EL (cell line): ENCODE measurements at places on chromosomes 4 and X.

DNA sequence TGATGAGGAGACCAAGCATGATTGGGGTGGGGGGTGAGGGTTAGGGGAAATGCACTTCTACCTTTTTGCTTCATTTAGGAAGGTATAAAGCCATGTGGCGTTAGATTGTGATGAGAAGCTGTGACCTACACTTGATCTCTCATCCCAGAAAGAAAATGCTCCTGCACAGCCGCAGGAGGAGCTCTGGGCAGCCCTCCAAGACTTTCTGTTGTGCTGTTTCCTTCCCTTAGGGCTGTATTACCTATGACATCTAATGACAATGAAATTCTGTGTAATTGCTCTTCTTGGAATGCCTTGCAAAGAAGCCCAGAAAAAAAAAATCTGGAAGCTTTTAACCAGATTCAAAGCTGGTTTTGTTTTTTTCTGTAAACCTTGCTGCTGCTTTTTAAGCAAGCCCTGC, 13.4 kb downstream of the PRPS2 start:
- DNase-seq = peak; percentile 7

DNA sequence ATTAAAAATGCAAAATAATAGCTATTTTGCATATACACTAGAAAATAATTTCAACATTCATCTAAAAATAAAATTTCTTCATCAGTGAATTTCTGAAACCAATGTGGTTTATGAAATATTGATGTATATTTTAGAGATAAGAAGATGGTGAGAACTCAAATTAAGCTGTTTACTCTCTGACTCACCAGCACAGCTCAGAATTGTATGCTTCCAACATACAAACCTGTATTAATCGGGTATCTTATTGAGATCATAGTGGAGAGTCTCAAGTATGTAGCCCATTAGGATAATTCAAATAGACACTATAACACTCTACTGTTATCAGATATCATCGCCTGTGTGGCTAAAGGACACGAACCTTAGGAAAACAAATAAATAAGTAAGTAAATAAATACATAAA, 899.5 kb upstream of the INTU start:
- DNase-seq = peak; percentile 2

GRCh38 chrX:74923942-74924448, 1.3 kb downstream of the NEXMIF start:
- no peak for DNase-seq

GRCh38 chr4:168743601-168744000, 246.7 kb downstream of the PALLD start:
- DNase-seq = no peak

DNA sequence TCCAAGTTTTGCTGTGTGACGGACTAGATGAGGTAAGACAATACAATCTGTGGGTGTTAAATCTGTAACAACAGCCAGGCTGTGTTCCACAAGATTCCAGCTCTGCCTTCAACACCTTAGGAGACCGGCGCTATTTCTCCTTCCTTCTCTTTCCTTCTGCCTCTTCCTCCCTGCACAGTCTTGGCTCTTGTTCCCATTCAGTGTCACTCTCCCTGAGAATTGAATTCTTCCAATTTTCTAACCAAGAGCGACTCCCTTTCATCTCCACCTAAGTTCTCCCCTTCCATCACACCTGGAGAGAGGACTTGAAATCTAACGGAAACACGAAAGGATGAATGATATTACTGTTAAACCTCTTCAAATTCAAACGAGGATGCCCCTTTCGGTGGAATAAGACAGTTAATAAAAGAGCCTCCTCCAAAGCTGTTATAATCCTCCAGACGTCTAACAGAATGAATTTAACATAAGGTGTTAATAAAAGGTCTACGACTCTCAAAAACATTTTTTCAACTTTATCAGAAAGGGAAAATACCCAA, 2.7 kb downstream of the EPHA5 start:
- no peak for DNase-seq

- DNase-seq = no peak
Observed at GRCh38 chr4:81084029-81084428, 53.5 kb downstream of the BMP3 start.

DNA sequence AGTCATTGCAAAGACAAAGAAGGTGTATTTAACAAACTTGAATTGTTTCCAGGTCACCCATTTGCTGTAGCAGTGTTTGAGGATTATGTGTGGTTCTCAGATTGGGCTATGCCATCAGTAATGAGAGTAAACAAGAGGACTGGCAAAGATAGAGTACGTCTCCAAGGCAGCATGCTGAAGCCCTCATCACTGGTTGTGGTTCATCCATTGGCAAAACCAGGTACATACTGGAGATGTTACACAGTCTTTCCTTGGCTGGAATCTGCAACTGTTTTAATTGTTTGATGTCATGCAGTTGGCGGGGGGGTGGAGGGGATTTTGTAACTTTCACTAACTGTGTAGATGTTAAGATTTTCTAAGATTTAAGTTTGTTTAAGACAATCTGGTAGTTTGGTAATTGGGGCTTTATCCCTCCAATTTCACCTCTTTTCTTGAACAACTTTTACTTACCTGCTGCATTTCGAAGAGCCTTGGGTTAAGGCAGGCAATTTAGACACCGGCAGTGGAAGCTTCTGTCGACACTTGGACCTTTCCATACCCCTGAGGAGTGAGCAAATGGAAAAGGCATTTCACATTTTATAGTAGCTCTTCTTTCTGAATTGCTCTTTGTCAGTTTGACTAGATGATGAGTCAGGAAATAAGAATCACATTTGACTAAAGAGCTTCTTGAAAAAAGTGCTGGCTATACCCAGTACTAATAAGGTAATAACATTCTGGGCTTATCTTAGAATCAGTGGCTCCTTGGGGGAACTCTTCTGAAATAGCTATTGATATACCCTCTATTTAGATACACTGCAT, 67.4 kb downstream of the EGF start:
- DNase-seq = peak; percentile 86

- no peak for DNase-seq
Observed at GRCh38 chr4:137602436-137602835, 70.1 kb upstream of the PCDH18 start.

GRCh38 chr4:6384541-6384940, 87.9 kb downstream of the PPP2R2C start:
- no peak for DNase-seq

GRCh38 chr4:905485-906338, 26.4 kb downstream of the GAK start:
- no peak for DNase-seq

GRCh38 chrX:46841346-46841745, 4.5 kb downstream of the RP2 start:
- peak; percentile 30 for DNase-seq

- no peak for DNase-seq
Observed at GRCh38 chr4:99729186-99729585, 71.6 kb upstream of the C4orf54 start.

DNA sequence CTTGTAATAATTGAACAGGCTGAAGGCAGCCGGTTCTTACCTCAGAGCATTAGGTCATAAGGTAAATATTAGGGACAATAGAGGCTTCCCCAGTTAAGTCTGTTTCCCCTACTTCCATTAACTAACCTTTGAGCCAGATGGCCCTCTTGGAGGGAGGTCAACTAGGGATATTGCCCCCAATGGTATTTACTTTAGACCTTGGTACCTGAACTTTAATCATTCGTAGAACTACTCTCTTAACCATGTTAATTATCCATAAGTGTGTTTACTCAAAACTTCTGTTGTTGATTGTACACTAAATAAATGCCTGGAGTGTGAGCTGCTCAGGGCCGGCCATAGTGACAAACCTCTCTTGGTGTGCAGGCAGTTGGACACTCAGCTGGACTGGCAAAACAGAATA, 1843.5 kb upstream of the AGA start:
- no peak for DNase-seq

DNA sequence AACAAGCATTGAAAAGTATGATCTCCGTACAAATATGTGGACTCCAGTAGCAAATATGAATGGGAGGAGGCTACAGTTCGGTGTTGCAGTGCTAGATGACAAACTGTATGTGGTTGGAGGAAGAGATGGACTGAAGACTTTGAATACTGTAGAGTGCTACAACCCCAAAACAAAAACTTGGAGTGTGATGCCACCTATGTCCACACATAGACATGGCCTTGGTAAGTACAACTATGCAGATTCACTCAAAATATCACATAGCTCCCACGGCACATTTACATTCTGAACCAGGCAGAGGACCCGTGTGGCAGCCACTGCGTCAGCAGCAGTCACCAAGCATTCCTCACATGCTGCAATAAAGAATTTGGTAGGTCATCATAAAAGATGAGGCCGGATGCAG, 41.3 kb downstream of the KLHL5 start:
- DNase-seq = no peak

DNA sequence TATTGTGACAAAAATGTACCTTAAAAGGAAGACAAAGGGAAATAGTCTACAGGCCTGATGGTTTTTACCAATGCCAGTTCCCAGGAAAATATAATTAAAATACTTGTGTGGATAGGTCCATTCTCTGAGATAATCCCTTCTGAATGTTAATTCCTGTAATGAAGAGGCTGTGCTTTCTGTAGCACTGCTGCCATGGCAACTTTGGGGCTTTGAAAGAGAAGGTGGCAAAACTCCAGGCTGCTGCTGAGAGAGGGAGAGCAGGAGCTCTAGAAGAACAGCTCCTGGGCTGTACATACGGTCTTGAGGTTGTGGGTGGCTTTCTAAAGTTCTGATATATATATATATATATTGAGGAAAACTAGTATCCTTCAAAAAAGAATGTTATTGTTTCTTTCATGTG, 125.4 kb downstream of the PDLIM5 start:
- peak; percentile 38 for DNase-seq

DNA sequence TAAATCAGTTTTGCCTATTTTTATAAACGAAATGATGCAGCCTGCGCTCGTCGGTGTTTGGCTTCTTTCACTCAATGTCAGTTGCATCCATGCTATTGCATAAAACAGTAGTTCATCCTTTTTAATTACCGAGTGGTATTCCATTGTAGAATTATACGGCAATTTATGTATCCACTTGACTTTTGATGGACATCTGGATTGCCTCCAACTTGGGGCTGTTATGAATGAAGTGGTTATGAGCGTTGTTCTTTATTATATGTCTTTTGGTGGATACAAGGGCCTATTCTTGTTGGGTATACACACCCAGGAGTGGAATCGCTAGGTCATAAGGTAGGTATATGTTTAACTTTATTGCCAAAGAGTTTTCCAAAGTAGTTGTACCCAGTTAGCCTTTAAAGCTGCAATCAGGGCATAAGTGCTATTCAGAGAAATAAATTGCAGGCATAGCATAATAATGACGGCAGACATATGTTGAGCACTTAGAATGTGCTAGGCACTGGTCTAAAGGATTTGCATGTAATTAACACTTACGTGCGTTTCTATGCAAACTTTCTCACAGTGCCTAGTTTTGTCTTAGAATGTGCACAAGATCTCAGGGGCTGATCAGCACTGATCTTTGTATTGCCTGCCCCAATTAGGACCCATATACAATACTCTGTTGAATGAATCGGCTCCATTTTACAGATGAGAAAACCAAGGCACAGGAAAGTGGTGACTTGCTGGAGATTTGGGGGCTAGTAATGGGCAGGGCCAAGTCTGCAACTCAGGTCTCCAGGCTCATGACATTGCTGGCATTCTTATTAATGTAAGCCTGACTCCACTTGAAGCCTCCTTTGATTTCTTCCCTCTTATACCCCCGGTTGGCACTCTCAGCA, 407.0 kb downstream of the BCOR start:
- DNase-seq = no peak

- no peak for DNase-seq
Observed at GRCh38 chr4:54332542-54332941, 103.4 kb downstream of the PDGFRA start.

- no peak for DNase-seq
Observed at GRCh38 chr4:3328814-3329663, 36.2 kb downstream of the RGS12 start.

DNA sequence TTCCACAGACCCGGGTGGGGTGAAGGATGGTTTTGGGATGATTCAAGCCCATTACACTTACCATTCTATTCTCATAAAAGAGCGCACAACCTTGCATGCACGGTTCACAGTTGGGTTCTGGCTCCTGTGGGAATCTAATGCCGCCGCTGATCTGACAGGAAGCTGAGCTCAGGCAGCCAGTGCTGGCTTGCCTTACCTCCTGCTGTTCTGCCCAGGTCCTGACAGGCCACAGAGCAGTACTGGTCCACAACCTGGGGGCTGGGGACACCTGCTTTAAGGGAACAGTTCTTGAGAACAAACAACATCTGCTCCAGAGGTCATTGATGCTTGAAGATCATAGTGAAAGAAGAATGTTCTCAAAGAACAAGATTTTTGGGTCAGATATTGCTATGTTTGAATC, 8.0 kb upstream of the HS3ST1 start:
- no peak for DNase-seq
